ENCODE measurements at places on chromosomes 6 and 20.

DNA sequence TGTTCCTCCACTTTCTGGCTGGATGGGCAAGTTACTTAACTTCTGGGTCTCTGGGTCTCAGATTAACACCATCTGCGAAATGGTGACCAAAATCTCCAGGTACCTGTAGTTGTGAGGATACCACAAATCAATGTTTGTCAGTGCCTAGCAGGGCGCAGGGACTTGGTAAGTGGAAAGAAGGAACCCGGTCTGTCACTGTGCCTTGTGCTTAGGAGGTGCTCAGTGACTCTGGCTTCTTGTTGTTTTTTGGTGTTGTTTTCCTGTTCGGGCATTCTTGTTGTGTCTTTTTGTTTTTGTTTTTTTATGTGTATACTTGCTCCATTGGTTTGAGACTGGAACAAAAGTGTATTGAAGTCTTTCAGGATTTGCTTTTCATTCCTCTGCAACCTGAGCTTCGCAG is 17.8 kb downstream of the TM9SF4 start:
- DNase-seq = no peak

- no peak for DNase-seq
Observed at GRCh38 chr6:85112540-85112939, 337.3 kb upstream of the NT5E start.

GRCh38 chr20:5845681-5846615 is 95.7 kb downstream of the SHLD1 start:
- no peak for DNase-seq

- no peak for DNase-seq
Observed at GRCh38 chr6:44082872-44083321, 44.4 kb downstream of the MRPL14 start.

DNA sequence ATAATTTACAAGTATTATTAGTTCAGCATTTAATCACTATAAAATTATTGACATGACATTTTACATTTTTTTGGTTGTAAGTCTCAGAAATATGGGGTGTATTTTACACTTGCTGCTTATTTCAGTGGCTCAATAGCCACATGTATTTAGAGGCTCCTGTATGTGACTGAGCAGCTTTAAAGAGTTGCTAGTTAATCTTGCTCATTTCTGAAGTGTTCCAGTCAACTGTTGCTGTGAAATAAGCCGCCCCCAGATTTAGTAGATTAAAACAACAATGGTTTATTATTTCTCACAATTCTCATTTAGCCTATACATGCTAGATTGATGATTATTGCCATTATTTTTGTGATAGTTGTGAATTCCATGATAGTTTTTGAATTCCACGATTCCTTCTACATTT is 23.0 kb downstream of the CD109 start:
- no peak for DNase-seq

DNA sequence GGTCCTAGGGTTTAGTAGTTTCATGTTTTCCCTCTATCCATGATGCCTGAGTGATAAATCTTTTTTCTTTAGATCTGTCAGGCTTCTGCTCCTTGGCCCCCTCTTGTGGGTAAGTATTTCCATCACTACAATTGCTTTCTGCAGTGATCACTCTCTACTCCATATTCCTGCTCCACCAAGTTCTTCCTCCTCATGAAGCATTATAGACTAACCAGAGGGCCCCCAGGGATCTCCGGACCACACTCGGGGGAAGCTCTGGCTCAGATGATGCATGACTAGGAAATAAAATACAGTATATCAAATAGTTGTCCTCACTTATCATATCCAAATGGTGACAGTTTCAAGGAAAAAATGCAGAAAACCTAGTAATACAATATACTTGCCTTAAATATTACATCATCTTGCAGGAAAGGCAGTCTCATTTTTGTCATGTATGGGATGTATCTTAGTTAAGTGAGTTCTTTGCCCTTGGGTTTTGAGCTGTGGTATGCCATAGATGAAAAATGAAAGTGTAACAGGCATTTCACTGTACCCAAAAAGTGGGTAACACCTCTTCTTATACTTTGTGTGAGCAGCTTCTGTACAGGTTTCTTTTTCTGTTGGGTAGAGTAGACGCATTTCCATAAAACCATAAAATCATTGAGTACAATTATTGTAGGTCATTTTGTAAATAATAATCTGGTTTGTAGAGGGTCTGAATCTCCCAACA is 200.9 kb upstream of the EYA4 start:
- DNase-seq = no peak

DNA sequence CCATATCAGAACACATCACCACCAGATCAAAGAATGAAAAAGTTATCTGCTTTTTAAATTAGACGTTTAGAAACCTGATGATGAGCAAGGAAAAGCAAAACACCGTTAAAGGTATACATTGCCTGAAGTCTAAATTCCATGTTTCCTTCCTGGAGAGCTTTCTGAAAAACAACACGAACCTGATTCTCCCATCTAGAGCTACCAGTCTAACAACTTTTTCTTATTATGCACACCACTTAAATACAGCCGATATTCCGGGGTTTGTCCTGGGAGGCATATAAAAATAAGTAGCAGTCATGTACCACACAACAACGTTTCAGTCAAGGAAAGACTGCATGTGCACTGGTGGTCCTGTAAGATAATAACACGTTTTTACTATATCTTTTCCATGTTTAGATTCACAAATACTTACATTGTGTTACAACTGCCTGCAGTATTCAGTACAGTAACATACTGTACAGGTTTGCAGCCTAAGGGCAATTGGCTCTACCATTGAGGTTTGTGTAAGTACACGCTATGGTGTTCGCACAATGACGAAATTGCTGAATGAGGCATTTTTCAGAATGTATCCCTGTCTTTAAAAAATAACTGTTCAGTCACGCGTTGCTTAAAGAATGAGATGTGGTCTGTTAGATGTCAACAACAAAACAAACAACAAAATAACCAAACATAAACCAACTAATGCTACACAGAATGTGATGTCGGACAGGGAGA is 19.1 kb upstream of the LYRM2 start:
- DNase-seq = no peak

DNA sequence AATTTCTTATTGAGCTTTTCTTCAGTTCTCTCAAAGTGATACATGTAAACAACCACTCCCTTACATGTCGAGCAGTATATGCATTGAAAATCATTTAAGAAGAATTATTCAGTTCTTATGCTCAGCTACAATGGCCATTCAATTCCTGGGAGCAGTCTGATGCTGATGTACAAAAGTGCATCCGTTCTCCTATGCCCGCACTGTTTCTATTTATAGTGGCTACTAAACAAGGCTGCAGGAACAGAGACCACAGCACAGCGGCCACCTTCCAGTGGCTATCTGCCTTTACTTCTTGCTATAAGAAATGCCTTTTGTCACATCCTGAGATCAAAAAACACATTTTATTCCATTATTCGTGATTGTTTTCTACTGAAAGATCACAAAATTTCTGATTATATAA is 82.2 kb downstream of the FHL5 start:
- no peak for DNase-seq
